ENCODE measurements at places on chromosomes 7 and 10.

DNA sequence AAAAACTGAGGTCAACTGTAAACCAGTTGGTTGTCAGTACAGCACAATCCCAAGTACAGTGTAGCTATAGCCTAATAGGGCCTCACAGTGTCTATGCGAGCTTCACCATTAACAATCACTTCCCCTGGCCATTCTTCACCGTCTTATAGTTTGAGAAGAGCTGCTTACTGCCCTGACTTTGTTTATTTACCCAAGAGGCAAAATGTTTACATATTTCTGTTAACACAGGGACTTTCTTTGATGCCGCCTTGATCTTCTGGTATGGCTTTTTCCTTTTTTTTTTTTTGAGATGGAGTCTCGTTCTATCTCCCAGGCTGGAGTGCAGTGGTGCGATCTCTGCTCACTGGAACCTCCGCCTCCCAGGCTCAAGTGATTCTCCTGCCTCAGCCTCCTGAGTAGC is 3.3 kb downstream of the MYOF start:
- H3K36me3 ChIP-seq = no peaks in the 10 kb centered on the region
- DNase-seq = no peak
- no peaks in the 10 kb centered on the region for H3K4me1 ChIP-seq
- no peak overlapping the region for H3K4me3 ChIP-seq
- H3K27me3 ChIP-seq = no peaks in the 10 kb centered on the region

GRCh38 chr7:141359740-141360415 is 191.3 kb upstream of the AGK start:
- no peaks in the 10 kb centered on the region for H3K36me3 ChIP-seq
- no peaks in the 10 kb centered on the region for H3K4me1 ChIP-seq
- no peak overlapping the region for H3K4me3 ChIP-seq
- no peak for DNase-seq
- no peak overlapping the region for H3K27ac ChIP-seq

DNA sequence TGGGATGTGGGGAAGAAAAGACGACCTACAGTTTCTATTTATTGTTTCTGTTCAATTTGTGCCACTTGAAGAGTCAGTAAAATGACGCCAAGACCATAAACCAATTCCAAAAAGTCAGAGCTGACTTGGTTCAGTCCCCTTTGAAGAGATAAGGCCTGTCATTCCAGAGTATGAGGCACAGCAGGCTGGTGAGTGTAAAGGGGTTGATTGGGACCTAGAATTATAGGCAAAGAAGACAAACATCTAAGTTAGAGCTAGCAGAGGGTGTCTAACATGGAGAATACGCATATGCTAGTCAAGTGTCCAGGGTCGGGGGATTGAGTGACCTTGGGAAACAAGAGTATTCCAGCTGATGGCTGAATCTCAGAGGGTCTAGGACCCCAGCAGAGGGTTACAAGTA is 23.6 kb downstream of the NRP1 start:
- DNase-seq = no peak
- H3K27ac ChIP-seq = no peak overlapping the region
- H3K4me1 ChIP-seq = no peaks in the 10 kb centered on the region
- no peaks in the 10 kb centered on the region for H3K27me3 ChIP-seq
- no peak overlapping the region for H3K4me3 ChIP-seq

DNA sequence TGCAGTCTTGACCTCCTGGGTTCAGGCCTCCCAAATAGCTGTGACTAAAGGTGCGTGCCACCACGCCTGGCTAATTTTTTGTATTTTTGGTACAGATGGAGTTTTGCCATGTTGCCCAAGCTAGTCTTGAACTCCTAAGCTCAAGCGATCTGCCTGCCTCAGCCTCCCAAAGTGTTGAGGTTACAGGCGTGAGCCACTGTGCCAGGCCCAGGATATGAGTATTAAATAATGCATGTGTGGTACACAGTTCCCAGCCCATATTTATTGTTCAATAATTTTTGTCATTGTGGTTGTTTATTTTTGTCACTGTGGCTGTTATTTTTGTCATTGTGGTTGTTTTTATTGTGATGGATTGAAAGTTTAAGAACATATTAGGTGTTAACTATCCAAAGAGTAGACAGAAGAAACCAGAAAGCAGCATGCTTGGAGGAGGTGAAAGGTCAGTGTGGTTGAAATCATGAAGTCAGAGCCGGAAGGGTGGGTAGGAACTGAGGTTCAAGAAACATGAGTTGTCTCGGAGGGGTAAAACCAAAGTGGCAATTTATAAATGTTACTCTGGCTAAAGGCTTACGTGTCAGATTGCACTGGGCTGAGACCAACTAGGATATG is 45.0 kb downstream of the MRC1 start:
- no peaks in the 10 kb centered on the region for H3K4me1 ChIP-seq
- H3K27me3 ChIP-seq = no peaks in the 10 kb centered on the region
- H3K36me3 ChIP-seq = no peaks in the 10 kb centered on the region
- no peak overlapping the region for H3K4me3 ChIP-seq
- DNase-seq = no peak

GRCh38 chr10:71005337-71006305 is 117.3 kb upstream of the PCBD1 start:
- H3K36me3 ChIP-seq = no peaks in the 10 kb centered on the region
- no peak overlapping the region for H3K27ac ChIP-seq
- no peak for DNase-seq
- no peak overlapping the region for H3K4me3 ChIP-seq
- no peaks in the 10 kb centered on the region for H3K4me1 ChIP-seq

GRCh38 chr10:15868006-15868405 is 7.7 kb upstream of the MINDY3 start:
- no peak for DNase-seq
- no peaks in the 10 kb centered on the region for H3K4me1 ChIP-seq
- H3K27me3 ChIP-seq = no peaks in the 10 kb centered on the region
- H3K36me3 ChIP-seq = no peaks in the 10 kb centered on the region

- H3K27me3 ChIP-seq = no peaks in the 10 kb centered on the region
- no peak overlapping the region for H3K4me3 ChIP-seq
- DNase-seq = no peak
- no peaks in the 10 kb centered on the region for H3K36me3 ChIP-seq
- H3K4me1 ChIP-seq = peaks cover 2% of the 10 kb centered on the region
Observed at GRCh38 chr7:141993354-141993753, 2.3 kb upstream of the MGAM start.

DNA sequence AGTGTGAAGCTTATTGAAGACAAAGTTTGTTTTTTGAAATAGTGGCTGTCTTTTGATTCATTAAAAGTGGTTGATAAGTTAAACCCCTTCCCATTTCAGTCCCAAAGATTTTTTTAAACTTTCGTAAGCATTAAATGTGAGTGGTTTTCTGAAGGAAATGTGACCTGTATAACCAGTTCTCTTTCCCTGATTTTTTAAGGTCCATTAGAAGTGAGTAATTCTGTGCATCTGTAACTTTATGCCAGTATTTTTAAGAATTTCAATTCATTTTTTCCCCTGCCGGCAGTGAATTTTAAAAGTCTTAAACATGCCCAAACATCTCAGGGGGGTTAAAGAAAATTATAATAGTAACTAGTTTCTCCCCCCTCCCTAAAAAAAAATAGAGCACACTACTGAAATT is 254.6 kb upstream of the SP8 start:
- no peak overlapping the region for H3K4me3 ChIP-seq
- no peaks in the 10 kb centered on the region for H3K4me1 ChIP-seq
- H3K27me3 ChIP-seq = no peaks in the 10 kb centered on the region
- H3K36me3 ChIP-seq = no peaks in the 10 kb centered on the region
- no peak for DNase-seq
- no peak overlapping the region for H3K27ac ChIP-seq
